HL-60 (cell line): ENCODE measurements at places on chromosomes 7 and 10.

GRCh38 chr10:61937631-61938351, 36.3 kb downstream of the ARID5B start:
- no peak for DNase-seq

GRCh38 chr10:33422471-33423153, 88.1 kb upstream of the NRP1 start:
- no peak for DNase-seq

DNA sequence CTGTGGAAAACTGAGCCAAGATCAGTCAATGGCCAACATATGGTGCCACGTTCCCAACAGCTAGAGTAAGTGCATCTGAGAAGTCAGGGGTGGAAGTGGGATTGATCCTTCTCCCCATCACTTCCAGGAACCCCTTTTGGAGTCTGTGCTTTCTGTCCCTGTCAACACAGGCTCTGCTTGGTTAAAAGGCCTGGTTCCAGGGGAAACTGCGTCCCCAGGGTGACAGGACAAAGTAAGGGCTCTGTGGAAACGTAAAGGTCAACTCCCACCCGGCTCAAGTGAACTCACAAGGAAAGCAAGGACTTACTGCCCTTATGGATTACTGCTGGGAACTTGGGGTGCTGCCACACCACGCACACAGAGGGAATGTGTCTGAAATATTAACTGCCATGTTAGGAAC, 77.5 kb upstream of the GRB10 start:
- DNase-seq, result no peak

GRCh38 chr7:128458956-128459355, 3.3 kb downstream of the HILPDA start:
- no peak for DNase-seq
